ENCODE measurements at places on chromosomes 16 and 17. TPM values are rescaled to one million over a fixed set of nuclear protein-coding genes. Genes with fewer than 3 reads are reported as not detected.

GRCh38 chr16:2022723-2023091 lies 3.1 kb downstream of the NPW start:
- no peak for DNase-seq

- DNase-seq: no peak
These were observed 148.7 kb downstream of the FTO start for GRCh38 chr16:53852678-53853077.

DNA sequence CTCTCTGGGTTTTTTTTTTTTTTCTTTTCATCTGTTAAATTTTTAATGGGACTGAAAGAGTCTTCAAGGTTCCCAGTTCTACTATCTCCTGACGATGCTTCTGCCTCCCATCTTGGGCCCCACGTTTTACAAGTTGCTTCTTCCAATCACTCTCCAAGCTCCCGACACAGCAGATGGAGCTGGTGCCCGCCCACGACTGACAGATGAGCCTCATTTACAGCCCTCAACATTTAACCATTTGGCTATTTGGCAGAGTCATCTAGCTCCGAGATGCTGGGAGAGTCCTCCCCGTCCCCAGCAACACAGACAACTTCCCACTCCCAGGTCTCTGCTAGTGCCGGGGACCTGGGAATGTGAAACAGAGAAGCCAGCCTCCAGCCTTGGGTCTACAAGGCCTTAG lies 276.9 kb downstream of the SHISA9 start:
- DNase-seq: no peak

DNA sequence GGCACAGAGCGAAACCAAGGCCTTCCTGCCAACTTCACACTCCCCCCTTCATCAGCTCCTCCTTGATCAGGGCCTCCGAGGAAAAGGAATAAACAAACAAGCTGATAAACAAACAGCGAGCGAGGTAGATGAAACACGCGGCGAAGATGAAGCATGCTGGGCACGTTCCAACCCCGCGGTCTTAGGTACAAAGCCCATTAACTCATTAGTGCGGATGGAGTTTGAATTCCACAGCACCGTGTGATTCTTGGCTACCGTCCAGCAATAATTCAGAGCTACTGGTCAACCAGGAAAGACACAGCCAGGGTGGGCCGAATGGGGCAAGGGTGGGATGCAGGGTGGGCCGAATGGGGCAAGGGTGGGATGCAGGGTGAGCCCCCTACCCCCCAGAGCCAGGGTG lies 67.3 kb downstream of the RBFOX3 start:
- no peak for DNase-seq

GRCh38 chr17:2192367-2193057 lies 111.1 kb downstream of the SMG6 start:
- no peak for DNase-seq

DNA sequence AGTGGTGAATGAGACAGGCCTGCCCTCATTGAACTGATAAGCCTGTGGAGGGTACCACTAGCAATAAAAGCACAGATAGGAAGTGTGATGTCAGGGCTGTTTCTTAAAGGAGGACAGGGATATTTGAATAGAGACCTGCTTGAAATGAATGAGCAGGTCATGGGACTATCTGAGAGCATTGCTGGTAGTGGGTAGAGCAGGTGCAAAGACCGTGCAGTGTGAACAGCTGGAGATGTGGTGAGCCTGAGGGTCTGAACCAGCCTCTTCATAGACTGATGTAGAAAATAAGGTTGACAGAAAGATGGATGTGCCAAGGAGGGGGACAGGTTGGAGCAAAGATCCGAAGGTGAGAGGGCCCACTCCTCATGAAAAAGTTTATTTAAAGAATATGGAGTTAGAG lies 2.4 kb downstream of the NUP93 start:
- DNase-seq: no peak

- no peak for DNase-seq
These were observed 184.0 kb downstream of the CYLD start for GRCh38 chr16:50925758-50926357.

- DNase-seq: no peak
These were observed 23.0 kb downstream of the CARHSP1 start for GRCh38 chr16:8845699-8846298.

- no peak for DNase-seq
These were observed 818.6 kb downstream of the KCNJ2 start for GRCh38 chr17:70987867-70988340.

DNA sequence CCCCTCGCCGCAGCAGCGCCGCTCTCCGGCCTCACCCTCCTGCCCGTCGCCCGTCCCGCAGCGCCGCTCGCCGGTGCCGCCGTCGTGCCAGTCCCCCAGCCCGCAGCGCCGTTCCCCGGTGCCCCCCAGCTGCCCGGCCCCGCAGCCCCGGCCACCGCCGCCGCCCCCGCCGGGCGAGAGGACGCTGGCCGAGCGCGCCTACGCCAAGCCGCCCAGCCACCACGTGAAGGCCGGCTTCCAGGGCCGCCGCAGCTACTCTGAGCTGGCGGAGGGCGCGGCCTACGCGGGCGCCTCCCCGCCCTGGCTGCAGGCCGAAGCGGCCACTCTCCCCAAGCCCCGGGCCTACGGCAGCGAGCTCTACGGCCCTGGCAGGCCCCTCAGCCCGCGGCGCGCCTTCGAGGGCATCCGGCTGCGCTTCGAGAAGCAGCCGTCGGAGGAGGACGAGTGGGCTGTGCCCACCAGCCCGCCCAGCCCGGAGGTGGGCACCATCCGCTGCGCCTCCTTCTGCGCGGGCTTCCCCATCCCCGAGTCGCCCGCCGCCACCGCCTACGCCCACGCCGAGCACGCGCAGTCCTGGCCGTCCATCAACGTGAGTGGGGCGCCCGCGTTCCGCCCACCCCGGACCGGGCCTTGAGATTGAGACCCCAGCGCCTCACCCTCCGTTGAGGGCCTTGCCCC lies 15.0 kb downstream of the TBKBP1 start:
- no peak for DNase-seq

DNA sequence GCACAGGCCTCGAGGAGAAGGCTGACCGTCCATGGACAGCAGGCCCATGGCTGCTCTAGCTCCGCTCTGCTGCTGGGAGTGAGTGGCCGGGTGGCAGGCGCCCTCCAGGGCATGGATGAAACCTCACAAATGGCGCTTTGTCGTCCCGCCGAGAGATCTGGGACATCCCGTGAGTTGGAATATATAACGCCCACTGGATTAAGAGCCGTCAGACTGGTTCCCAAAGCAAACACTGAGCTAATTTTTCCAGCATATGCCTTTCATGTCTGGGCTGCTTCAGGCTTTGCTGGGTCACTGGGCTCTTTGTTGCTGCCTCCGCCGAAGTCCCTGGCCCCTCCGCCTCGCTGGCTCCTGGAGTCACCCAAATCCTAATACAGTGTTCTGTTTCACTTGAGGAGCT lies 266.3 kb downstream of the FOXL1 start:
- DNase-seq: no peak

DNA sequence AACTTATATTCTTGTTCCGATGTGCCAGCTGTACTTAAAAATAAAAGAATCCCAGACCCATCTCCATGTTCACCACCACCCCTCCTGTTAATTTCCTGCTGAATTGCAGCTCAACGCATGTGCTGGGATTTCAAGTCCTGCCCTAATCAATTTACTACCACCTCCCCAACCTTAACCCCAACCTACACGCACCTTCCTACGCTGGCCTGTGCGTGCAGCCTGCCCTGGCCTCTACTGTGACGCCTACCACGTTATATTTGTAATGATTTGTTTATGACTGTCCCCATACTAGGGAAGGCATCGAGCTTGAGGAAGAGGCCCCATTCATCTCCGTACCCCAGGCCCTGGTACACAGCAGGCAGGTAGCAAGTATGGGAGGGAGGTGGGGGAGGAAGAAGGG lies 251.1 kb downstream of the MRTFB start:
- DNase-seq: no peak

PERCC1 gene
- not detected for total RNA-seq

HAS3 gene
- total RNA-seq: 2.5 TPM

CNGB1 gene
- not detected for total RNA-seq

All from breast epithelium (tissue), 4 donors.